NCI-H524 (cell line): ENCODE measurements at places on chromosomes 1 and 21.
A peak's percentile ranks its signal among the peaks of the same experiment; 100 is the strongest.

- no peak for DNase-seq
Measured at GRCh38 chr21:17753736-17754135, 65.4 kb downstream of the C21orf91 start.

- DNase-seq, result no peak
Measured at GRCh38 chr1:14615549-14616218, 17.2 kb downstream of the KAZN start.

- DNase-seq, result peak; percentile 77
Measured at GRCh38 chr1:115753830-115754229, 14.7 kb downstream of the CASQ2 start.

DNA sequence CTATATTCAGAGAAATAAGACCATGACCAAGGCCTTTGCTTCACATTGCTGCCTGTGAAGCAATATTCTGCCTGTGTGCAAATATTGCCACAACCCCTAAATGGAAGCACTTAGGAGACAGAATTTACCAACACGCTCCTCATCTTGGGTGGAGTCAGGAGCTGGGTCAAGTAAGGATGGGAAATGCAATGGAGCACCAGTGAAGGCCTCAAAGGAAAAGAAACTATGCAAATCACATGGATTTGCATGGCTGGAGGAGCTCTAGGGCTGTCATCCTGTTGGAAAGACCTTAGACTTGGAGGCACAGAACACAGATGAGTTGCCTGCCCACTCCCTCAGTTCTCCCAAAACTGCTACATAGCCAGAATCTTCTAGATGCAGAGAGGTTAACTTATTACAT lies 435.5 kb downstream of the SIPA1L2 start:
- DNase-seq, result no peak

GRCh38 chr1:8831340-8831739 lies 13.9 kb upstream of the RERE start:
- DNase-seq, result peak; percentile 16

DNA sequence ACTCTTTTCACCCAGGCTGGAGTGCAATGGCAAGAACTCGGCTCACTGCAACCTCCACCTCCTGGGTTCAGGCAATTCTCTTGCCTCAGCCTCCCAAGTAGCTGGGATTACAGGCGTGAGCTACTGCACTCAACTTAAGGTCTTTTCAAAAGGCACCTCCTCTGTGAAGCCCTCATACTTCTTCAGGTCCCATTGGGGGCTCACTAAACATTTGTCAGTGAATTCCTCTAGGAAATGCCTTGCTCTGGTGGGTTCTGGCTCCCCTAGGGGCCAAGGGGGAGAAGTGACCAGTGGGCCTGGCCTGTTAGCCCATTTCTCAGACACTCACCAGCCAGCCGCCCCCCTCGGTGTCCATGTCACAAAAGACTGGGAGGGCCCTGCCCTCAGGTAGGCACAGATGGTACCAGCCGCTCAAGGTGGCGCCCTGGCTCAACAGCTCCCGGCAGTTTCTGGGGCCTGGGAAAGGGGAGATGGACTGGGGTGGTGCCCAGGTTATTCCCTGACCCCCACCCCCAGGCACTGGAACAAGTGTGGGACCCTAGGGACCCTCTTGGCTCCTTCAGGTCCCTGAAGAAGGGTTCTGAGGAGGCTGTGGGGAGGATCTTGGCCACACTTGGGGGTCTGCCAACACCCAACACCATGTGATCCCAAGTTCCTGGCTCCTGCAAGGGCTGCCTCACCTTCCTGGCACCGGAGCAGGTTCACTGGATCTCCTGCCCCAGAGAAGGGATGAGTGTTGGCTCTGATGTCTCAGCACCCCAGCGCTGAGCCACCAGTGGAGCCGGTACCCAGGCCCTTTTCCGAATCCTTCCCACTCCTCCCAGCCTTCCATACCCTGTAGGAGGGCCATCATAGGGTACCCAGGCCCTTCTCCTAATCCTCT lies 1.6 kb downstream of the FCN3 start:
- DNase-seq, result no peak

DNA sequence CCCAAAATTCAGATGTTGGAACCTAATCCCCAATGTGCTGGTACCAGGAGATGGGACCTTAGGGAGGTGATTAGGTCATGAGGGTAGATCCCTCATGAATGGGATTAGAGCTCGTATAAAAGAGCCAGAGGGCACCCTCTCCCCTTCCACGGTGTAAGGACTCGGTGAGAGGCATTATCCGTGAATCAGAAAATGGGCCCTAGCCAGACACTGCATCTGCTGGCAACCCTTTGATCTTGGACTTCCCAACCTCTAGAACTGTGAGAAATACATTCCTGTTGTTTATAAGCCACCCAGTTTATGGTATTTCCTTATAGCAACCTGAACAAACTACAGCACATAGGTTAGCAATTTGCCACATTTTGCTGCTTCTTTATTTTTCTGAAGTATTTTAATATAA lies 14.5 kb upstream of the JAM2 start:
- DNase-seq, result no peak

DNA sequence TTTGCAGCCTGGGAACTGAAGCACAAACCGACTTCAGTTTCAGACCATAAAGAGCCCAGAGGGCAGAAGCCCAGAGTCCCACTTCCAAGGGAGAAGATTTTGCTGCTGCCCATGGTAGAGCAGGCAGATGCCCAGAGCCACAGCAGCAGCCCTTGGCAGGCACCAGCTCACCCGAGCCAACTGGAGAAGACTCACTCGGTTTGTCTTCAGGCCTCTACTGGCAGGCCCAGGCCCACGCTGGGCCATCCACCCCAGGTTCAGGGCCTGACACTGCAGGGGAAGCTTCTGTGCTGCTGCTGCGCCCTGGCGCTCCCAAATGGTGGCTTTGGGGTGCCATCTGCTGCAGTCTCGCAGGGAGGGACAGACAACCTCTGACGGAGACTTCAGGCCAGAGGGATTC lies 33.3 kb downstream of the SLC66A1 start:
- DNase-seq, result no peak

DNA sequence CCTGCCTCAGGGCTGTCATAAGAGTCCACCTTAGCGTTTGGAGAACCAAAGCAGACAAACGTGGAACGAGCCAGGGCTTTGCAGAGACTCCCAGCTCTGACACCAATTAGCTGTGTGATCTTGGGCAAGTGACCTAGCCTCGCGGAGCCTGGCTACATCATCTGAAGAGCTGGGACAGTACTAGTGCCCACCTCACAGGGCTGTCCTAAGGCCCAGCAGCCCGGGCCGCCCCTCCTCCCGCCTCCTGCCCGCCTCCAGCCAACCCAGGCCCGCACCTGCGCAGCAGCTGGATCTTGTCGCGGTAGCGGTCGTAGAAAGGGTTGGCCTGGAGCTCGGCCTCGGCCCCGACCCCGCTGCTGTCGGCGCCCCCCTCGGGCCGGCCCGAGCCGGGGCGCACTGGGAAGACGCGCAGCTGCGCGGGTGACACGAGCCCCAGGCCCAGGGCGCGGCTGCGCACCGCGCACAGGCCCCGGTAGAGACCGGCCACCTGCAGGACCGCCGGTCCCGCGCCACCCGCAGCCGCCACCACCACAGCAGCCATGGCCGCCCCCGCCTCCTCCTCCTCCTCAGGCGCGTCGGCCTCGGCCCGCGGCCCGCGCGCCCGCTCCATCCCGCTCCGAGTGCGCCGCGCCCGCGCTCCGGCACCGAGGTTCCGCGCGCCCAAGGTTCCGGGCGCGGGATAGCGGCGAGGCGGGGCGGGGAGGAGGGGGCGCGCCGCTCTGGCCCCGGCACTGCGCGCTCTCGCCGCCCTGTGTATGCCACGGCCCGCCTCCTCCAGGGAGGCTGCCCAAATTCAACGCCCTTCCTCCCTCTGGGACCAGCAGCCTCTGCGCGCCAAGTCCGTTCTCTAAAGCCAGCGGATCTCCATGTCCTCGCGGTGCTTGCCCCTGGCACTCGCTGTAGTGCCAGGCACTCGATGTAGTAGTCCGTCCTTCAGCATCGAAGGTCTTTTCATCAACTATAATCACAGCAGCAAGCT lies at the start of gene ATPAF1:
ATPAF1 (minus strand) TSS at position 583 of the 979 bp plus-strand sequence; CDS start at position 541, 42 bp downstream.
- peak; percentile 22 for DNase-seq

DNA sequence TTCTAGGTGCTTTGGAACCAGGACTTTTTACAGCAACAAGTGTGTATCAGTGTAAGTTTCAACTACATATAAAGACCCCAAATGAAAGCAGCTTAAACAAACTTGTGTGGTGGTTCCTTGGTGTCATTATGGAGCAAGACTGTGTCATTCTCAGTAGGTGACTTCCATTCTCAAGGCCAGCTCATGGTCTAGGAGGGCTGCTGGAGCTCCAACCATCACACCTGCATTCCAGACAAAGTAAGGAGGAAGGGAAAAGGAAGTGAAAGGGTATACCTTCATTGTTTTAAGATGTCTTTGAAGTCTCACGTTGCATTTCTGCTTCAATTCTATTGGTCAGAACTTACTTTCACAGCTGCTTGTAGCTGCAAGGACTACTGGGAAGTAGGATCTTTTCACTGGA lies 188.6 kb downstream of the C1orf94 start:
- no peak for DNase-seq

GRCh38 chr1:46699666-46700065 lies 19.2 kb downstream of the EFCAB14 start:
- DNase-seq, result no peak

GRCh38 chr1:109281680-109282496 lies 1.1 kb downstream of the PSRC1 start:
- peak; percentile 12 for DNase-seq

- DNase-seq, result no peak
Measured at GRCh38 chr1:164092603-164093353, 466.2 kb upstream of the PBX1 start.

DNA sequence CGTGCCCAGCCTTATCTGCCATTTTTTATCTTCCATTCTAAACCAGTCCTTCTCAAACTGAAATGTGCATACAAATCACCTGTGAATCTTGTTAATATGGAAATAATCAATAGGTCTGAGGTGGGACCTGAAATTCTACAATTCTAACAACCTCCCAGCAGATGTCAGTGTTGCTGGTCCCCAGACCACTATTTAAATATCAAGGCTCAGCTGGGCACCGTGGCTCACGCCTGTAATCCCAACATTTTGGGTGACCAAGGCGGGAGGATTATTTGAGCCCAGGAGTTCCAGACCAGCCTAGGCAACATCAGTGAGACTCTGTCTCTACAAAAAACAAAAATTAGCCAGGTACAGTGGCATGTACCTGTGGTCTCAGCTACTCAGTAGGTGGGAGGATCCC lies 4.1 kb downstream of the UQCRHL start:
- DNase-seq, result no peak

- no peak for DNase-seq
Measured at GRCh38 chr1:57381426-57381825, 42.4 kb downstream of the DAB1 start.

DNA sequence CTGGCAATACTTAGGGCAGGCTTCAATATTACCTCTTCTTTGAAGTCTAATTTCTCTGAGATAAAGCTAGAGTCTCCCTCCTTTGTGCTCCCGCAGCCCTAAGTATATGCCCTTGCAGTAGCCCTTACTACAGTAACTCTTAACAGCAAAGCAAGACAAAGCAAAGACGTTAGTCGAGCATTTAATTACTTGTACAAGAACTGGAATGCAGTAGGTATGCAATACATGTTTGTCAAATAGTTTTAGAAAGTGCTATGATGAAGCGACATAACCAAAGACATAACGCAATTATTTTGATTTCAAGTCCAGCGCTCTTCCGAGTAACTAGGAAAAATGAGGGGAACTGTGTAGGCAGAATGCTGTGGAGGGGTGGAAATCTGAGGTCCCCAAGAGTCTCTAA lies 1.6 kb downstream of the P3H1 start:
- DNase-seq, result no peak

- DNase-seq, result no peak
Measured at GRCh38 chr1:18569811-18570545, 60.7 kb upstream of the PAX7 start.

DNA sequence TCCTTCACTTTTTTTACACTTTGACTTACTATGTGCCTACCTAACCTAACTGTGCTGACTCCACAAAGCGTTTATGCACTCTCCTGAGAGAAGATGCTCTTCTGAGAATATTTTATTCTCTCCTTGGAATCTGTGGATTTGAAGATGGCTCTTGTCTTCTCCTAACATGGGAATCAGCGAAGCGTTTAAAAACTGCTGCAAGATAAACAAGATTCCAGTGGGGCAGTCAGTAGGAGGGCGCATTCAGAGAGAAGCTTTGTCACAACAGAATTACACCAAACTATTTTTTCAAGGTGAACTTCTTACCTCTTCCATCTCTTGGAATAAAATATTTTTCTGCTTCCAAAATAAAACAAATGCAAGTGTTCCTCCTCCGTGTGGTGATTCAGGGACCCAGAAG lies 113.1 kb downstream of the FOXD2 start:
- no peak for DNase-seq

DNA sequence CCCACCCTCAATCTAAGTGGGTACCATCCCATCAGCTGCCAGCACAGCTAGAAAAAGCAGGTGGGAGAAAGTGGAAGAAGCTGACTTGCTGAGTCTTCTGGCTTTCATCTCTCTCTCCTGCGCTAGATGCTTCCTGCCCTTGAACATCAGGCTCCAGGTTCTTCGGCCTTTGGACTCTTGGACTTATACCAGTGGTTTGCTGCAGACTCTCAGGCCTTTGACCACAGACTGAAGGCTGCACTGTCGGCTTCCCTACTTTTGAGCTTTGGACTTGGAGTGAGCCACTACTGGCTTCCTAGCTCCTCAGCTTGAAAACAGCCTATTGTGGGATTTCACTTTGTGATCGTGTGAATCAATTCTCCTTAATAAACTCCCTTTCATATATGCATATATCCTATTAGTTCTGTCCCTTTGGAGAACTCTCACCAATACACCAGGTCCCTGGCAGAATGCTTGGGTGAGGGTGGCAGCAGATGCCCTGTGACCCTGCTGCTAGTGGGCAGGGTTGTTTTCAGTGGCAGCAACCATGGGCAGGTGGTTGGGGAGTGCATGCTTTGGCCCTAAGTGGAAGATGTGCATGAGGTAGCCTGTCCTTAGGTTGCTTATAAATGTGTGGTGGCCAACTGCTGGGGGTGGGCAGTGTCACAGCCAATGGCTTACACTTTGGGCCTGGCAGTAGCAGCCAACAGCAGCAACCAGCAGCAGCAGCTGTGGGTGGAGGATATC lies 10.8 kb upstream of the ADAM30 start:
- no peak for DNase-seq

GRCh38 chr1:235923466-235924021 lies 56.8 kb upstream of the LYST start:
- DNase-seq, result no peak

DNA sequence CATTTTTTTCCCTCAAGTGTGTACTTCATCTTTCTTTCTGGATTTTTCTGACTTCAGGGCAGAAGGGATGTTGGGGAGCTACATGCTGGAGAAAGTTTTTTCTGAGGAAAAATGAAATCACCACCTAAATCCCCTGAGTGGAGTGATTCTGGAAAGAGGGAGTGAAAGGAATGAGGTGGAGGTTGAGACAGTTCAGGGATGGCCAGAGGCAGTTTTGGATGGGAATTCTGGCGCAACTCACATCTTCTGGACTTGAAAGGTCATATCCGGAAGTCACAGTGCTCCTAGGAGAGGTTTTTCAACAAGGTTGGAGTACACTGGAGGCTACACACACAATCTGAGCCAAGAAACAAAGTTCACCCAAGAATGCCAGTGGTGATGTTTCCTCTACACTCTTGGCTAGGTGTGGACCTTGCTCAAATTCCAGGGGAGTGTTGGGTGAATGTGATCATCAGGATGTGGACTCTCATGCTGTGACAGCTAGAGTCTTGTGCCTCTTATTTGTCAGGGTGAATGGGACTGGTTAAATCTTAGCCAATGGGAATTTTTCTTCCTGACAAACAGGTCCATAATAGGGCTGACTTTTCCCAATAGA lies 161.5 kb downstream of the HLX start:
- no peak for DNase-seq
